Stimulated activated naive B cell treated with anti-CD40 and anti-IgM and Interleukin-4, amounts not matched to agents 10 μg/mL and 1 μg/mL and 100 μg/mL, for 72 hours (primary cell): ENCODE measurements at places on chromosomes 4 and X.

- no peak for DNase-seq
Observed at GRCh38 chr4:140331245-140331644, 42.2 kb upstream of the SCOC start.

DNA sequence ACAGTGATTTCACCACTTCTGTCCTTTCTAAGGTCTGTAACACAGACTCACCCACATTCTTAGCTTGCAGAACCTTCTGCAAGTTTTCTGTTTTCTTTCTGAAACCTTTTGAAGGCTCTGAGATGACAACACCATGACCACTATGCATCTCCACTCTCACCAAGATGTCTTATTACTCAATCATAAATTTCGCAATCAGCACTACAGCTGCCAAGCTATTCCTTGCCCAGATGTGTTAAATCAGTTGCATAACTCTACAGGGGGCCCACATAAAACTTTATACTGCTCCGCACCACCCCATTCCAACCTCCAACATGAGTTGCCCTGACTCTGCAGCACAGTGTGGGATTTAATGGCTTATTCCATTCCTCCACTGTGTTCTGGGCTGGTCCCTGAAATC is 229.9 kb downstream of the COL25A1 start:
- DNase-seq = no peak

DNA sequence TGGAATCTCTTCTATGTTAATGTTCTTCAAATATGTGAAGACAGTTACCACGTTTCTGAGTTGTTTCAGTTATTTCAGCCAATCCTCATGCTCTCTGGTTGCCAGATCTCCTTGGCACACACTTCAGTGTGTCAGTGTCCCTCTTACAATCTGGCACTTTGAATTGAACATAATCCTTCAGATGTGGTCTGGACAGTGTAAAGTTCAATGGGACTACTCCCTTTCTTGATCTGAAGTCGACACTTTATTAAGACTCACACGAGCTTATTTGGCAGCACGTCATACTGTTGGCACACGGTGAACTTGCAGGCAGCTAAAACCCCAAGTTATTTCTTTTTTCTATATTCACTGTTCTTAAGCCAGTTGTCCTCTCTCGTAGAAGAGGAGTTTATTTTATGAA is 28.2 kb downstream of the ARSJ start:
- DNase-seq = no peak

GRCh38 chrX:53587795-53588420 is 98.6 kb downstream of the HUWE1 start:
- DNase-seq = no peak

GRCh38 chr4:2516635-2517034 is 19.8 kb upstream of the FAM193A start:
- no peak for DNase-seq

DNA sequence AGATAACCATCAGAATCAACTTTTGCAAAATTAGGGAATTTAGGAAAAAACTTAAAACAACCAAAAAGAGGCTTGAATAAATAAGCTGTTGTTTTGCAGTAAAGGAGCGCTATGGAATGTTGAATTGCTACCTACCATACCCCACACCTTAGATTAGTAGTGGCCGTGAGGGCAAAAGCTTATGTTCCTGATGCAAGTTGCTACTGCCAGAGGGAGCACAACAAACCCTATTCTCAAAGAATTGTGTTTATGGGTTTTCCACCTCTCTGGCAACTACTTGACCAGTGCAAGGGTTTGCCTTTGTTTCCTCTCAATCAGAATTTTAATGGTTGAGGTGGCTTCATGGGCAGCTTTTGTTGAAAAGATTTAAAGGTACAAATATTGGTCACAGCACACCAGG is 268.1 kb downstream of the LAS1L start:
- no peak for DNase-seq

GRCh38 chrX:131270080-131270479 is 19.0 kb downstream of the IGSF1 start:
- DNase-seq = no peak
